Kidney glomerular epithelial cell (primary cell): ENCODE measurements at places on chromosomes 16 and 17.

DNA sequence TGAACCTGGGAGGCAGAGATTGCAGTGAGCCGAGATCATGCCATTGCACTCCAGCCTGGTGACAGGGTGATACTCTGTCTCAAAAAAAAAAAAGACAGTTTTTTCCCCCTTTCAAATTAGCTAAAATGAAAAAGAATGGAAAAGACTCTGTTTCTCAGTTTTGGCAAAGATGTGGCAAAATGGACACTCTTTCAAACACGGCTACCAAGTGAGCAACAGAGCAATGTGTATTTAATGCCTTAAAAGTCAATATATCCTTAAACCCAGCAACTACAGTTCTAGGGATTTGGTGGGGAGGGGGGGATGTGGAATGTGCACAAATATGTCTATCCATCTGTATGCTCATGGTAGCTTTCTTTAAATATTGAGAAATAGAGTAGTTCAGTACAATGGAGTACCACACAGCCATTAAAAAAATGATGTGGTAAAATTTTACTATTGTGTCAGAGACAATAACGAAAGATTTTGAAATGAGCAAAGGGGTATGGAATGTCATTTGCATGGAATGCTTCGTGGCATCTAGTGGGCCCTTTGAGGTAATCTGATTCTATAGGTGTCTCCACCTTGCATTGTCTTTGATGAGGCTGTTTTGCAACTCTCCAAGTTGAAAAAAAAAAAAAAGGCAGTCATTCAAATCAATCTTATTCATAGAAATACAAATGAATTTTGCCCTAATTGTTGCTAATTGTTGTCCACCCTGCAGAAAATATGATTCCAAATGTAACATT is 108.1 kb downstream of the AXIN2 start:
- DNase-seq, result no peak

GRCh38 chr16:8175411-8175810 is 414.9 kb downstream of the TMEM114 start:
- no peak for DNase-seq

DNA sequence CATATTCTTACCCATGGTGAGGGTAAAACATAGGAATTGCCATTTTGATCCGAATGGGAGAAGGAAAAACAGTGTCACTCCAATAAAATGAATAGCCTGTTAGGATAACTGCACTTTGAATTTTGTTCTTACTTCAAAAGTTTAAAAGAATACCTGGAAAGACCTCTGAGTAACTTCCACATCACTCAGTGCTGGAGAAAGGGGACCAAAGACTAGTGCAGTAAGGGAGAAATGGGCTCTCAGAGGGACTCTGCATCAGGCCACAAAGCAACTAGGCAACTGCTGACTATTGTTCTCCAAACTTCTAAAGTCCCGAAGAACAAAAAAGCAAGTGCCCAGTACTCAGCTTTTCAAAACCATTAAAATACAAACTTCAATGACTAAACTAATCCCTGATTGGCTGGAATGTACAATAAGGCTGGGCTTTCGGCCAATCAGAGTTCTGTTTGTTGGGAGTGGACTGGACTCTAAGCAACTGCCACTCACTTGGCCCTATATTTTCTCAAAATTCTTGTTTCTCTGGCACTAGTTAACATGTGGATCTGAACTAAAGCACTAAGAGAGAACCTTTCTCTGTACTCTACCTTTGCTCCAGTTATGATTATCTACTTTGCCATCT is 6.2 kb downstream of the DNAJC7 start:
- DNase-seq, result no peak

GRCh38 chr17:45809499-45809898 is 25.4 kb downstream of the CRHR1 start:
- DNase-seq, result peak; percentile 0

DNA sequence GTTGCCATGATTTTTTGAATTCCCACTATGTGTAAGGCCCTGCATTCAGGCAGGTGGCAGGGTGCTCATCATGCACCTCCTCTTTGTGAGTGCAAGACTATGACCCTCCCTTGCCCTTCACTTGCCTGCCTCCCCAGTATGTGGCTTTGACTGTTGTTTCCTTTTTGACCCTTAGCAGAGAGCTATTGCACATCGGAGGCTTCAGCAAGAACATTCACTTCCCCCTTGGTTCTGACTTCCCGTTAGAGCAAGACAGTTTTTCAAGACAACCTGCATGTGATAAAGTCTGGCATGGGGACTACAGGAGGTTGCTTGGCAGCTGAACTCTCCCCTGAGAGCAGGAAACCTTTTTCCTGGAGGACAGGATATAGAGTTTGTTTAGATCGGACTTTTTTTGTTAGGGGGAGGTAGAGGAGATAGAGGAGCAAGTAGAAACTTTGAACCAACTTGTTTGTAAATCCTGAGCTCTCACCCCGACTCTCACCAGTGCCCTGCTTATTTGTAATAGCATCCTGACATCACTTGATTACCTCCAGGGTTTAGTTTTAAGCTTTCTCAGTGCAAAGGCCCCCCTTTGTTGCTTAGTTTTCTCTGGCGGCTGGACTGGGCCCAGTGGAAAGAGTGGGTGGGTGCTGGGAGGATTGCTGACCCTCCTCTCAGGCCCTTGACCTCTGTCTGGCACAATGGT is 34.3 kb downstream of the LIMD2 start:
- DNase-seq, result no peak

DNA sequence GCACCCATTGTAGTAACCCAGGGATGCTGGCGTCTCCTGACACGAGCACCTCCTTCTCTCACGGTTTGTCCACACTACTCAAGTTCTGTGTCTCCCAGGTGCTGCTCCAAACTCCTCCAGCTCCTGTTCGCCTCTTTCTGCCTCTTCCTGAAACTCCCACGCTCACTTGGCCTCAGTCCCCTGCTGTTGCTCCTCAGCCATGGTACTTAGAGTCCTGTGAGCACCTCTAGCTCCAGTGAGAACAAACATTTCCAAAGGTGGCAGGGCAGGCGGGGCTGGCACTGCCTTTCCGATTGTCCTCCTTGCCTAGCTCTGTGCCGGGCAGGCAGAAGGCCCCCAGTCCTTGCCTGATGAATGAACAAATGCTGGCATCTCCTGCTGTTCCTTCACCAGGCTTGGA is 146.1 kb downstream of the SDK2 start:
- no peak for DNase-seq

GRCh38 chr16:69928856-69929400 is 22.2 kb upstream of the CLEC18A start:
- no peak for DNase-seq

GRCh38 chr16:23434380-23434779 is 18.6 kb downstream of the COG7 start:
- DNase-seq, result peak; percentile 33

GRCh38 chr16:89192956-89193575 is 7.3 kb downstream of the SLC22A31 start:
- DNase-seq, result no peak

DNA sequence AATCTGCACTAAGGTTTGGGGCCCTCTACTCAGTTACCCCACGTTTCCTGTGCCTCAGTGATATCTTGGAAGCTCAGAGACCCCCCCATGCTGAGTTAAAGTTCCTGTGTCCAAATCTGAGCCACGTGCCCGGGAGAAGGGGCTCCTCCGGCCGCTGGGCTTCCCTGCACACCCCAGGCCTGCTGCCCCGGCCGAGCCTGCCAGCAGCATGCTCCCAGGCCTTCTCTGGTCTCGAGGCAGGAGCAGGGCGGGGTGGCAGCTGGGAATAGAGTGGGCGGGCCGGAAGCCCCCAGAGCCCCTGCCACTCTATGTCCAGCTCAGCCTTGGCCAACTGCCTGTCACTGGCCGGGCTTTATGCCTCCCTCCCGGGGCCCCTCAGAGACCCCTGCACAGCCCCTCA is 5.6 kb upstream of the VASN start:
- DNase-seq, result no peak

DNA sequence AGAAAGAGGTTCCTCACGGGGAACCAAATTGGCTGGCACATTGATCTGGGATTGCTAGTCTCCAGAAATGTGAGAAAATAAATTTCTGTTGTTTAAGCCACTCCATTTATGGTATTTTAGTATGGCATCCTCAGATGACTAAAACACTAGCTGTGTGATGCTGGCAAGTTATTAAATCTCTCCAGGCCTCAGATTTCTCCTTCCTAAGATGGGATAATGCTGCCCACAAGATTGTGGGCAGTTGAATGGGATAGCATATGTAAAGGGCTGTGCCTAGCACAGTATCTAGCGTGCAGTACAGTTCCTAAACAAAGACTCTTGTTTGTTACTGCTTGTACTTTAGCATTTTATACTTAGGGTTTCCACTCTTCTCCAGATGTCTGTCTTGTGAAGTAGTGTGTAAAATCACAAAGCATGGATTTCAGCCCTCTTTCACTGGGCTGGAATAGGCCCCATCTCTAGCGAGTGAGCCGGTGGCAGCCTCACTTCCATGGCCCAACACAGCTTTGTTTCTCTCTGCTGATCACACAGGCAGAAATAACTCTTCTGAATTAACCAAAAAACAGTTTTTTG is 38.2 kb upstream of the PHAF1 start:
- no peak for DNase-seq

GRCh38 chr16:7513429-7513828 is 180.8 kb downstream of the RBFOX1 start:
- DNase-seq, result no peak

DNA sequence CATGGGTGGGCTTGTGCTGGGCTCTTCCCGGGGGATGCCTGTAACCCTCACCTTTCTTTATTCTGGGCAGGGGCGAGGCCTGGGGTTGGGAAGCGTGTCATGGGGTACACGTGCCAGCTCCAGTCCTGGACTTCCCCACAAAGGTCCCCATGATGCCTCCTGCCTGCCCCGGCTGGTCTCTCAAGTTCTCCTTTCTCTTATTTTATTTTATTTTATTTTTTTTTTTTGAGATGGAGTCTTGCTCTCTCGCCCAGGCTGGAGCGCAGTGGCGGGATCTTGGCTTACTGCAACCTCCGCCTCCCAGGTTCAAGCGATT is 8.6 kb downstream of the ATP2A3 start:
- no peak for DNase-seq

DNA sequence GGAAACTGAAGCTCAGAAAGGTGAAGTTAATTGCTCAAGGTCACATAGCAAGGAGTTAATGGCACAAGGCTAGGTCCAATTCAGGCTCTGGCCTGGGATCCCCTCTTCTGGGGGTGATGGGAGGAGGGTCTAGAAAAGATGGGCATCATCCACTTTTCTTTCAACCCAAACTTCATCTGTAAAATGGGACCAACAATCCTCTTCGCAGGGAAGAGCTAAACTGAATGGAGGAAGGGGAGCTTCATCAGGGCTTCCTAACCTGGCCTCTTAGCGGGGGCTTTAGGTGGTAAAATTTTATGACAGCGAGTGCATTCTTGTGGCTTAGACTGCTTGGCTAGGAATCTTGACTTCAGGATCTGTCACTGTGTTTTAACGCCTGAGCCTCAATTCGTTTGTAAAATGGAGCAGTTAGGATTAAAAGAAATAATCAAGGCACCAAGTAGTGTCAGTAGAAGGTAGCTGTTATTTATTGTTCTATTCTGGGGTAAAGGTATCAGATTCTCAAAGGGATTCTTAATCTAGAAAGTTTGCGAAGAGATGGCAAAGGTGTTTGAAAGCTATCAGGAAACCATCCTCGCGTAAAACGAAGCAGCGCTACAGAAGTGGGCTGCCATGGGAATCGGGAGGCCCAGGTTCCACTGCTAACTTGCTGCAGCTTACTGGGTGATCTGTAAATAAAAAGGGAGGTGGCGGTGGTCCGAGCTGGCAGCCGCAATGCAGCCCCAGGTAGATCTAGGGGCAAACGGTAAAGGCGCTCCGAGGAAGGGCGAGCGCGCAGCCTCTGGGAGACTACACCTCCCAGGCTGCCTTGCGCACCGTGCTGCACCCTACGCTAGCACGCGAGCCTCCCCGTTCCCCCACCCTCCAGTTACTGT is 1.5 kb upstream of the SRCAP start:
- DNase-seq, result peak; percentile 94

- DNase-seq, result peak; percentile 43
These were observed 11.8 kb downstream of the LASP1 start for GRCh38 chr17:38881600-38882191.
